Lower leg skin (tissue), 4 donors: ENCODE measurements at places on chromosomes 5 and 9.

- no peak for DNase-seq
These were observed 860.1 kb downstream of the PTPRD start for GRCh38 chr9:9752722-9753121.

- no peak for DNase-seq
These were observed 646 bp downstream of the SWI5 start for GRCh38 chr9:128276574-128277270.

GRCh38 chr5:61352612-61353156, 20.6 kb downstream of the ZSWIM6 start:
- no peak for DNase-seq

DNA sequence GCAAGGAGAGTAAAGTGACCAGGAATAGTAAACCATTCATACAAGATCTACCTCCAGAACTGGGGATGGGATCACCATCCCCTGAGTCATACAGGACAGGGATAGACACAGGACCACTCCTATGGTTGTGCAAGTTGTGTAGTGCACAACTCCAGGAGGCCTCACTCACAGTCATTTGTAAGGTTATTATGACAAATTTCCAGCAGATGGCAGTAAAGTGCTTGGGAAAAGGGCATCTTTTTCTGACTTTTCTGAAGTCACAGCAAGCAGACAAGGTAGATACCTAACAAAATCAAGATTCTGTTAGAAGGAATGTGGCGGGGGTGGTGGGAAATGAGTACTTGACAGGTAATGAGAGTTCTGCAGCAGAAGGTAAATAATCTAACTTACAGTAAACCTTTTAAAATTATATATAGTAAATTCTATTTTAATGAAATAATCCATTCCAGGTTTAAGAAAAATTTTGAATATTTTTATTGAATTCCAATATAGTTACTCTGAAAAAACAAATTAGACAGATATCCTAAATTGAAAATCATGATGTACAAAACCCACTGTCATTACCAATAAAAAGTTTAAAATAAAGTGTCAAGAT, 16.7 kb upstream of the KIF27 start:
- no peak for DNase-seq

GRCh38 chr9:128733256-128733655, 9.3 kb upstream of the ZDHHC12 start:
- DNase-seq: peak; percentile 44

- no peak for DNase-seq
These were observed 120.3 kb downstream of the MUSK start for GRCh38 chr9:110788871-110789270.

GRCh38 chr5:137470111-137470920, 28.8 kb downstream of the SPOCK1 start:
- DNase-seq: peak; percentile 90

DNA sequence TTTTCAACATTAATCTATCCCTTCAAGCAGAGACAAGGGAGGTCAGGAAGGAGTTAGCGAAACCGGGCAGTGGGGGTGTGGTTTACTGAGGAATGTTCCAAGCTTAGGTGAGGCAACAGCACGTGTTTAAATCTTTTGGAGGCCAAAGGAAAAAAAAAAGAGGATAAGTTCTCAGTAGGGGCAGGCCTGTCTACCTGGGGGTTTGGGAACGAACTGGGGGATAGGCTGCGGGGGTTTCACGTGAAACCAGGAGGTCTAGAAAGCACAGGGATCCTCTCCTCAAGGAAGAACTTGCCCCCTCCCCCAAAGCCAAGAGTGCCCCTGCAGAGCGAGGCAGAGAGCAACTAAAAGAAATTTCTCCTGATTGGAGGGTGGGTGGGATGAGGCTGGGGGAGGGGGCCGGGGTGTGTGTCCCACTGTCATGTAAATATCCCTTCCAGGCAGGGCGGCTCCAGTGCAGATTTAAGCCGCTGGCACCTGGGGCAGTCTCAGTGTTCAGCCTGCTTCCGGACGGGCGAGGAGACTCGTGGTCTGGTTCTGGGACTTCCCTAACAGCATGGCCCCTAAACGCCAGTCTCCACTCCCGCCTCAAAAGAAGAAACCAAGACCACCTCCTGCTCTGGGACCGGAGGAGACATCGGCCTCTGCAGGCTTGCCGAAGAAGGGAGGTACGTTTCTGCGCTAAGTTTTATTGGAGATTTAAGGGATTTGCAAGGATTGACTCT, 5.5 kb upstream of the SET start:
- DNase-seq: peak; percentile 66

DNA sequence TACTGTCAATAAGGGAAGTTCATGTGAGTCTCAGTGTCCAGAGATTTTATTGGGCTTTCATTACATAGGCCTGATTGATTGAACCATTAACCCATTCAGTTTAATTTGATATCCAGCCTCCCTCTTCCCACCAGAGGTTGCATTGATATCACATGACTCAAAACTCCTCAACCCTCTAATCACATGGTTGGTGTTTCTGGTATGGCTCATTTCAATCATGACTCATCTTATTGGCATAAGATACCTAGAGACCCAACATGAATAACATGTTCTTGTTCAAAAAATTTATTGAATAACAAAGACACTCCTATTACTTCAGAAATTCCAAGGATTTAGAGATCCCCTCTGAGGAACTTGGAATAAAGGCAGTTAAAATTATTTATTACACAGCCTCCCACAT, 982.2 kb downstream of the TLE1 start:
- DNase-seq: no peak

GRCh38 chr5:103889500-103890209, 327.1 kb upstream of the NUDT12 start:
- no peak for DNase-seq

GRCh38 chr5:34011536-34011935, 3.7 kb upstream of the AMACR start:
- DNase-seq: no peak

GRCh38 chr5:178419196-178419595, 171.0 kb downstream of the COL23A1 start:
- no peak for DNase-seq

- DNase-seq: no peak
These were observed 70.2 kb downstream of the ANKRD33B start for GRCh38 chr5:10634050-10634449.

DNA sequence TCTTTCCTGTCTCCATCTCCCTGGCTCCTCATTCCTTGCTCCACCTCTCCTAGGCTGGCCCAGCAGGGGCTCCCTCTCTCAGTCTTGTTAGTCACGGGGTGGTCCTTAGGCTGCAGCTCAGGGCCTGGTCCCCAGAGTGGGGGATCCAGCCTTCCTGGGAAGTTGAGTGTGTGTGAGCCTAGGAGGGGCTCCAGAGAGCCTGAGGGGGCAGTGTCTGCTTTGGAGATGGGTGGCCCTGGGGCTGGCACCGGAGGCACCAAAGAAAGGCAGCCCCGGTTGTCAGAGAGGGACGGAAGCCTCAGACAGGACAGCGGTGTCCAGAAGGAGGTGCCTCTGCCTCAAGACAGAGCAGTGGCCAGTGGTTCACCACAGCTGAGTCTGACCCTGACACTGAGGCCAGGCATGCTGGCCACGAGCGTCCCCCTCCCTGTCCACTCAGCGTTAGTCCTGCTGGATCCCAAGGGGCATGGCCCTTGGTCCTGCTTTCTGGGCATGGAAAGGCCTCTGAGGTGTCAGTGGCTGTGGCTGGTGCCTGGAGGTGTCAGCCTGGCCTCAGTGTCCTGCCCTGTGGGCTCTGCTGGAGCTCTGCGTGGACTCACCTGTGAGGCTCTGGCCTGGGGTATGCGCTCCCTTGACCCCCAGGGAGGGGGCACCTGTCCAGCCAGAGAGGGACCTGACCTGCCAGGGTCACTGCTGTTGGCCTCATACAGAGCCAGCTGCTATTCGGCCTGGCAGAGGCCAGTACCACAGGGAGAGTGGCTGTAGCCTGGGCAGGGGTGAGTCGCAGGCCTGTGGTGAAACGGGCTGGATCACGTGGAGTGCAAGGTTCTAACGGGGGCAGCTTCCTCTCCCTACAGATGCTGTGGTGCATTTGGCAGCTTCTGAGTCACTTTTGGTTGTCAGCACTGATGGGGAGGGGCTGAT, 130.6 kb downstream of the CACNA1B start:
- peak; percentile 81 for DNase-seq

- no peak for DNase-seq
These were observed 161.1 kb downstream of the MRPS30 start for GRCh38 chr5:44969825-44970224.

GRCh38 chr5:168288349-168289245, 2.8 kb upstream of the WWC1 start:
- no peak for DNase-seq

DNA sequence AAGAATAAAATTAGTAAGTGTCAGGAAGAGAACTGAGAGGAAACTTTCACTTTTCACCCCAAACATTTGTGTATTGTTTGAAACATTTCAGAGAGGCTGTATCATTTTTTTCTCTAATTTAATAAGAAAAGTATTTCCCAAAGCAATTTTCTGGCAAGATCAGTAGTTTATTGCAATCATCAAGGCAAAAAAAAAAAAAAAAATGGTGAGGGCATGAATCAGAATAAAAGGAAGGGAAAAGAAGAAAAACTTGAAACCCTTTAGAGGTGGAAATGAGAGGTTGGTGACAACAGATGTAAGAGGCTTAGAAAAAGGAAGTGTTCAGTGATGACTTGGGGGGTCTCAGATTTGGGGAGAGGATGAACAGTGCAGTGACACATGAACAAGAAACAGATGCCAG, 13.3 kb downstream of the SHC3 start:
- no peak for DNase-seq

DNA sequence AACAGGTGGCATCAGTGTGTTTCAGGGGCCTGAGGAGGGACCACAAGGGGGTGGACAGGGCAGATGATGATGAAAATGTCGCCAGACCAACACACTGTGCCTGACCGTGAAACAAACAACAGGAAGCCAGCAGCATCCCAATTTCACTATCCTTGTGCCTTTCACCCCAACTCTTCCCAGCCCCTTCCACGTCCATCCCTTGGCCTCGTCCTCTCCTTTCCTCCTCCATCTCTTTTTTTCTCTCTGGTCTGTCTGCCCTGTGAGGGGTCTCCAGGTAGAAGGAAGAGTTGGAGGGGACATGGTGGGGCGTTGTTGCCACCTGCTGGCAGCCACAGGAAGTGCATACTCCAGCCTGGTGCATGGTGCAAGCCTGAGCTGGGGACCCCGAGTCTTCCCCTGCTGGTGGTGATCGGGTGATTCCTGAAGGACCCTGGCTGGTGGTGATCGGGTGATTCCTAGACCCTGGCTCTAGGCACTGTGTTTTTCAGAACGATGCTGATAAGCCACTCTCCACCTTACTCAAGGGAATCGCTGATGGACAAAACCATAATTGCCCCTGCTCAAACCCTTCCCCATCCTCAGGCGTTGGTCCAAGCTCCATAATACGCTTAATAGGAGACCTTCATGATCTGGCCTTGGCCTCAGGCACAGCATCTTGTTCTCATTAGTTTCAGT, 21.7 kb upstream of the NSD1 start:
- DNase-seq: peak; percentile 91

- DNase-seq: no peak
These were observed 53.2 kb downstream of the ENC1 start for GRCh38 chr5:74587300-74587699.
